ENCODE measurements at places on chromosomes 5 and 9.

GRCh38 chr5:140336388-140336787 is 10.0 kb downstream of the HBEGF start:
- DNase-seq: no peak

GRCh38 chr5:158873104-158873503 is 226.6 kb downstream of the EBF1 start:
- no peak for DNase-seq

DNA sequence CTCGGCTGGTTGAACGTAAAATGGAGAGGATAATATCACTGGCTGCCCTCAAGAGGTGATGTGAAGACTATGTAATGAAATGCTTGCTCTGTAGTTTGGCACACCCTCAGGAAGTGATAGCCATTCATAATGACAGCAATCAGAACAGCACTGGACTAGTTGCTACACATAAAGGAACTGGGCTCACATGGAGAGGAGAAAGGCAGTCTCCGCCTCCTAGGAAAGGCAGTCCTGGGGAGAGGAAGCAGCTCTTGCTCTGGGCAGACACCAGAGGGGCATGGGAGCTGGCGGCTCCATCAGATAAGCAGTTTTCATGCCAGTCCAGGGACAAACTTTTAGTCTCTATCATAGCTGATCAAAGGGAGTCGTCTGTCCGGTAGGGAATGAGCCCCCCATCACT is 46.9 kb downstream of the ARHGEF37 start:
- DNase-seq: no peak

GRCh38 chr5:65305913-65306312 is 175.8 kb downstream of the ADAMTS6 start:
- DNase-seq: no peak

- DNase-seq: no peak
These were observed 314.5 kb downstream of the CCDC171 start for GRCh38 chr9:15867334-15867733.

DNA sequence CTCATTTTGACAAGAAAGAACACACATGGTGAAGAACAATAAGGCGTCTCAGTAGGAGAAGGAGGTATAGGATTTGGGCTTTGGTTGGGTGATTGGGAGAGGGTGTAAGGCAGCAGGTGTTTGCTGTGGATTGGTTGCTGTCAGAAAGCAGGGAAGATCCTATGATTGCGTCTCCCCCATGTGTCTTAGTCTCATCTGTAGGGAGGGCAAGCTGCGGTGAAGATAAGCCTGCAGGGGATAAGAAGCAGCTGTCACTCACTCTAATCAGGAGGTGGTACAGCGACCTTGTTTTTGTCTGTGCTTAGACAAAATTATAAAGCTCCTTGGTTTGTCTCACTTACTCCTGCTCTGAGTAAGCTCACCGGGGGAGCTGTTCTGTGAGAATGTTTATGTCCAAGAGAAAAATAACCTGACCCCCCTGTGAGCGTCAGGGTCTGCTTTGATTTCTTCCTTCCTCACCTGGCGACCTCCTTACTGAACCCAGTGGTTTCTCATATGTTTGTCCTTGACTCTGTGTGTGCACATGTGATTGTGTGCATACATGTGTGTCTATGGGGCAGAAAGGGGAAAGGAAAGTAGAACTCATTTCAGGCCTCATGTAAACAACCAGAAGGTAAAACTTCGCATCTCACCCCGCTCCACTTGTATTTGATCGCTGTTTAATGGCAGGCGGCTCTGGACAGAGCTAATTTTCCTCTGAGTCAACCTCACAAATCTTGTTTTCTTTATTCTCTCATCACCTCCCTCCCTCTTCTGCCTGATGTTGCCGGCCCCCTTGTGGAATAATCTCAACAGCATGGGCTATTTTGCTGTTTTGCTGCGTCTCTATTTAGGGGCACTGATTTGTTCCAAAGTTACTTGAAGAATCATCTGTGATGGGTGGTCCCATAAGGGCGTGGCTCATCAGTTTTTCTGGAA is 105.6 kb downstream of the TENT4A start:
- DNase-seq: no peak

- DNase-seq: no peak
These were observed 110.6 kb upstream of the ALDH1B1 start for GRCh38 chr9:38281917-38282316.

GRCh38 chr5:163509291-163509951 is 4.0 kb downstream of the MAT2B start:
- DNase-seq: no peak

DNA sequence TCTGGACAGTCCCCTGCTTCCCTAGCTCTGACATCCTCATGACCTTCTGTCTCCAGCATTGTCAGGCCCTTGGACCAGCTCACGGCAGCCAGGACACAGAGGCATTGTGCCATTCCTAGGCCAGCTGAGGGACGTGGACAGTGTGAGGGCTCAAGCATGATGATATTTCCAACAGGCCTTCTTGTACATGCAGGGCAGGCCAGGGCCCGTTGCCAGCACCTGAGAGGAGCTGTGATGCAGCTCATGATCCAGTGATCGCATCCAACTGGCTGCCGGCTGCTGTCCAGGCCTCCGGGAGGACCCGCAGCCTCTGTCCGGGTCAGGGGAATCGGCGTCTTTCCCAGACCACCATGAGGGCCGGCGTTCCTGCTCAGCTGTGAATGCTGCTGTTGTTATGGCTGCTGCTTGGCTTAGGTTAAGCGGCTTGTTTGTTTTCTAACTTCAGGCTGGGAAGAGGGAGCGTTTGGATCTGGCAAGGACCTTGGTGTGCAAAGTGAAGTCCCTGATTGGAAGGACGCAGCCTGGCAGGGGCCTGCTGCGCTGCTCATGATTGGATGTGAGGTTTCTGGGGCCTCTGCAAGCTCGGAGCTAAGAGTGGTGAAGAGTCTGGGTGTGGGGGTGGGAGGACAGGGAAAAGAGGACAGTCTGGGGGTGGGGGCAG is 53.8 kb downstream of the PDZD2 start:
- no peak for DNase-seq

GRCh38 chr5:160926428-160926827 is 74.4 kb upstream of the ATP10B start:
- no peak for DNase-seq

GRCh38 chr5:168334280-168334679 is 42.8 kb downstream of the WWC1 start:
- DNase-seq: no peak

GRCh38 chr5:35608881-35609779 is 8.5 kb upstream of the SPEF2 start:
- DNase-seq: no peak

DNA sequence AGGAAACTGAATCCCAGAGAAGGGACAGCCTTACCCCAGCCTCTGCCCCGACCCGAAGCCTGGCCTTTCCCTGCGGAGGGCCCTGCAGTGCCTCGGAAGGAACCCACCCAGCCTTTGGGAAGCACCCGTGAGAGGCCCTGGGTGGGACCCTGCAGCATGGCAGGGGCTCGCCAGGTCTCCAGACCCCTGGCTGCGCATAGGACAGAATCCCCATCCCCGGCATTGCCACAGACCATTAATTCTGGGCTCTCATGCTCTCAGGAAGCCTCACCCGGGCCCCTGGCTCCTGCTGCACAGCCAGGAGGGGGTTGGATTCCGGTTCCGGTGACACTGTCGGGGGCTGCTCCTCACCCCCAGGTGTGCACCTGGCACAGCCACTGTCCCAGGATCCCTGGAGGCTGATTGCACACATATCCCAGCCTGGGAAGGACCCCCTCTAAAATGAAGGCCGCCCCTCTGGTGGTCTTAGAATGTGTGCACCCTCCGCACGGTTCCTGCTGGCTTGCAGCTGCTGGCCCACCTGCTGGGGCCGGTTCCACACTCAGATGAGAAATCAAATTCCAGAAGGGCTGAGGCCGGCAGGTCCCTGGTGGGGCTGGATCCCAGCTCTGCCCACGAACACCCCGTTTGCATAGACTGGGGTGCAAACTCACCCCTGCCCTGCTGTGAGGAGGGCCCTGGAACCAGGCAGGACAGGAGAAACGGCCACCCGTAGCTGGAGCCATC is 4.7 kb downstream of the EGFL7 start:
- DNase-seq: no peak

DNA sequence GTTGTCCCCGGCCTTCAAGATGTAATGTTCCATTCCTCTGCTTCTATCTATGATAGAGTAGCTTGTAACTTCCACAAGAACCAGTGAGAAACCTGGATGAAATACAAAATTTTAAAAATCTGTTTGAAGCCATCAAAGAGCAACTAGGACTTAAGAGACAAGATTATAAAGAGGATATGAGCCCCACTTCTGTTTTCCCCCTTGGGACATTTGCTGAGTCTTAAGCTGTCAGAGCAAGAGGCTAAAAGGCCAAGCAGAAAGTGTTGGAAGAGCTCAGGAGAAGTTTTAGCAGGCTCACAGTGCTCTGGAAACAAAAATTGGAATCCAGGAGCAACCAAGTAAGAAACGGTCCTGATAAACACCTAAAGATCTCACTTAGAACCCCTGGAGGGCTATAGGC is 76.1 kb downstream of the ADRB2 start:
- DNase-seq: no peak

GRCh38 chr9:68738358-68738757 is 33.3 kb downstream of the PIP5K1B start:
- no peak for DNase-seq

GRCh38 chr5:11300736-11301135 is 539.7 kb upstream of the DAP start:
- no peak for DNase-seq

GRCh38 chr5:173564106-173564505 is 52.3 kb downstream of the BOD1 start:
- no peak for DNase-seq

DNA sequence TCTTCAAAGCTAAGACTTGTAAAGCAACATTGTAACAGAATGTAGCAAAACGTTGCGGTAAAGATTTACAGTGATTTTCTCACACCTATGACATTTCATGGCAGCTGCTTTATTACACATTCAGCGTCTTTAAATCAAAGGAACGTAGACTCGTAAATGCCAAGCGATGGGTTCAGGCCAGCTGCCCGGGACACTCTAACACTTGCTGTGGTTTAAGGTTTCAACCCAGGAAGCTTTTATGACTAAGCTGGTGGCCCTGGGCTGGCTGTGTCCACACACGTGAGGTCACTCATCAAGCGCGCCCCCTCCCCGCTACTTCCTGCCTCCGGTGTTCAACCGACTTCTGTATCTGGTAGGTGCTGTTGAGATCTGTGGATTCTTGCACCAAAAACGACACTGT is 2.5 kb downstream of the SLC6A18 start:
- no peak for DNase-seq

- no peak for DNase-seq
These were observed 416.8 kb downstream of the TMEM38B start for GRCh38 chr9:106111039-106111730.

- DNase-seq: no peak
These were observed 23.1 kb upstream of the ADRA1B start for GRCh38 chr5:159893040-159893695.

GRCh38 chr5:50786073-50786472 is 119.6 kb downstream of the PARP8 start:
- DNase-seq: no peak

- DNase-seq: no peak
These were observed 11.5 kb upstream of the MYOT start for GRCh38 chr5:137856201-137856600.

DNA sequence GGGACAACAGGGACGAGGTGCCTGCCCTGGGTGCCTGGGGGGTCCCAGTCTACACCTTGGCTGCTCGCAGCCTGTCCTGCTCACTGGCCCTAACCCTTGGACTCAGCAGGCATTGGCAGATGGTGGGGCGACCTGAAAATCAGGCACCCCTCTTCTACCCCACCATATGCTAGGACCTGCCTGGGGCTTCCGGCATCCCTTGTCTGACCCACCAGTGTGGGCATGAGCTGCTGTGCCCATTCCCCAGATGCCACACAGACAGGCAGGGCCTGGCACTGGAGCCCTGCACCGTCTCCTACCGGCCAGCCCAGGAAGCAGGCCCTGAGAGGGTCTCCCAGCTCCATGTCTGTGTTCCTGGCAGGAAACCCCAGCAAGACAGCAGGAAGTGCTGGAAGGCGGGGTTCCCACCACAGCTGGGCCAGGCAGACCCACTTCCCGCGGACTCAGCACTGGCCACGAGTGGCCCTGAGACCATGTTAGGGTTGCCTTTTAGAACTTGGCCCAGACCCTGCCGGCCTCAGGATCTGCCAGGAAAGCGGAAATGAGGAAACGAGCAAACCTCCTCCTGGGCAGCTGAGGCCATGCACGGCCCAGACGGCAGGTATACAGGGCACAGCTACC is 3.1 kb downstream of the NINJ1 start:
- DNase-seq: no peak

- DNase-seq: no peak
These were observed 2.2 kb downstream of the G3BP1 start for GRCh38 chr5:151773951-151774350.

DNA sequence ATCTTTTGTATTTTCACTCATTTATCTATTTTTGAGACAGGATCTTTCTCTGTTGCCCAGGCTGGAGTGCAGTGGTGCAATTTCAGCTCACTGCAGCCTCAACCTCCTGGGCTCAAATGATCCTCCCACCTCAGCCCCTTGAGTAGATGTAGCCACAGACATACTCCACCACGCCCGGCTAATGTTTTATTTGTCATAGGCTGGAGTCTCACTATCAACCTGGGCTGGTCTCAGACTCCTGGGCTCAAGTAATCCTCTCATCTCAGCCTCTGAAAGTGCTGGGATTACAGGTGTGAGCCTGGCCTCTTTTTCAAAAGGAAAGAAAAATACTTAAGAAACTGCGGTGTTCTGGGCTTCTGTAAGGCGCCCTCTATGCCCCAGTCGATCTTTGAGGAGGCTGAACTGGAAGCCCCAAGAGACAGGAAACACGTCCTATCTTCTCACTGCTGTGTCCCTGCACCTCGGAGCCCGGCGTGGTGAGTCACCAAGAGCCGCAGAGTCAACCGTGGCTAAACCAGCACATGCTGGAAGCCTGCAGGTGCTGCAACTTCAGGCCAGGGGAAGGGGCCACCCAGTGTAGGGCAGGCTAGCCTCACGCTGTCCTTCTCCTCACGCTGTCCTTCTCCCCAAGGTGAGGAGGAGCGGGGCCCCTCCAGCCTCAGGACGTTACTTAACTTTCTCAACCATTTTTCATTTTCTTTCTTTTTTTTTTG is 15.2 kb upstream of the LHX3 start:
- DNase-seq: no peak

DNA sequence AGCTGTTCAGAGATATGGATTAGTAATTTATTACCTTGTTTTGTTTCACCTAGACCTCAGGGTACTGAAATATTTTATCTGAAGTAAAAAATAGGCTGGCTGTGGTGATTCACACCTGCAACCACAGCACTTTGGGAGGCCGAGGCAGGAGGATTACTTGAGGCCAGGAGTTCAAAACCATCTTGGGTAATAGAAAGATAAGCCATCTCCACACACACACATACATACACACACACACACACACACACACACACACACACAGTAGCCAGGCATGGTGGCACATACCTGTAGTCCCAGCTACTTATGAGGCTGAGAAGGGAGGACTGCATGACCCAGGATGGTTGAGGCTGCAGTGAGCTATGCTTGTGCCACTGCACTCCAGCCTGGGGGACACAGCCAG is 3.7 kb downstream of the ANXA2R start:
- DNase-seq: no peak
